ENCODE measurements at places on chromosomes 2 and 18. TPM values are rescaled to one million over a fixed set of nuclear protein-coding genes. Genes with fewer than 3 reads are reported as not detected.

- DNase-seq = no peak
Measured at GRCh38 chr2:240602266-240603050, 15.9 kb downstream of the CAPN10 start.

- no peak for DNase-seq
Measured at GRCh38 chr18:42548493-42548892, 567.0 kb downstream of the RIT2 start.

GRCh38 chr2:140865837-140866236 is 1265.0 kb downstream of the LRP1B start:
- DNase-seq = no peak

TMEM17 gene
- total RNA-seq = 3.9 TPM

HOXD4 gene
- total RNA-seq = not detected

Data from mammary epithelial cell (primary cell).